Stimulated activated CD4-positive, alpha-beta T cell treated with anti-CD3 and anti-CD28 coated beads, Interleukin-12 subunit alpha, Interleukin-12 subunit beta, amount 100 ng/mL, for 48 hours (primary cell): ENCODE measurements at places on chromosomes 6 and 20.

- no peak for DNase-seq
Observed at GRCh38 chr6:129575378-129576118, 134.4 kb downstream of the ARHGAP18 start.

DNA sequence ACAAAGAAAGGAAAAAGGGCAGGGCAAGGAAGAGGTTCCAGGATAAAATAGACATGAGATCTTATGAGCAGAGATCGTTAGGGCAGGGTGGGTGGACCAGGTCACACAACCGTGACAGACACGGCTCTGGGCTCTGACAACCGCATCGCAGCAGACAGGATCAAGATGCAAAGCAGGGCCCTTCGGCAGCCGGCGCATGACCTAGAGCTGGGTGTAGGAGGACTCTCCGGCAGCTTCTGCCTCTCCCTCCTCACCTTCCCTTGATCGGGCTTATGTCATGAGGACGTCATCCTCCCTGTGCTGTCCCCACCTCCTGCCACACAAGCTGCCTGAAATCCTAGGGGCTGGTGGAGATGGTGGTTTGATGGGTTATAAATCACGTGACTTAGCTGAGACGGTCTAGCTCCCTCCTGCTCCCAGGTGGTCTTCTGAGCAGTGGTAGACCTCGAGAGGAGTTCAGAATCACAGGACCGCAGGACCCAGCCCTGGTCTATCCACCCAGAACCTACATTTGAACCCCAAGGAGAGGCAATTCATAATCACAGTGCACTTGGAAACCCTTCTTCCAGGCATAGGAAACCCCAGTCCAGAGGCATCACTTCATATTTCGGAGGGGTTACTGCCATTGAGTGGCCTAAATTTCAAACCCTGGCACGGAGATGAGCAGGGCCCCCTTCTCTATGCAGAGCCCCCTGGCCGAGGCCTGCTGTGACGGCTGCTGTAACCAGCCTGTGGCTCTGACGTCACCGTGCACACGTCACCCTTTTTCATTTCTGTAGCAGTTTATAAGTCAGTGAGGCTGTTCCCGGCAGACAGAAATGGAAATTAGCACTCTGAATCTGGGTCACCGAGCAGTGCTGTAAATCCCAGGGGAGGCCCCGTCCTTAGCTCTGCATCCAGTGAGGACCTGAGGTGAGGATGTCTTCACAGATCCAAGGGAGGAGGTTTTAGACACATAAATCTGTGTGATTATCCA, 8.7 kb upstream of the CCR6 start:
- DNase-seq = peak; percentile 38

- DNase-seq = no peak
Observed at GRCh38 chr6:134508862-134509498, 191.1 kb upstream of the SGK1 start.

DNA sequence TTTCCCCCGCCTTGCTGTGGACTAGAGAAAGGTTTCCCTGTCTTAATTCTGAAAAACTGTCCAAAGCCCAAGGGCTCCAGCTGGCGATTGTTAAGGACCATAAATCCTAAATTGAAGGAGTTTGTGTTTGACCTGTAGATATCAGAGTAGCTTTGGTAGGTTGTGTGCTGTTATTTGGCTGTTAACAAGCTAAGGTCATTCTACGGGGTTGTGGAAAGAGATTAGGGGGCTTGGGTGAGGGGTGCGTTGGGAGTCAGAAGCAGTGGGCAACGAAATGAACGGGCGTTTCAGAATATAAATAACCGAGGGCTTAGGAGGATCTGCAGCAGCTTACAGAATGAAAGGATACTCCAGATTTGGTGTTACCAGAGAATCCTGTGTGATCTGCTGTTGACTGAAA, 32.6 kb upstream of the BTN3A2 start:
- no peak for DNase-seq

- no peak for DNase-seq
Observed at GRCh38 chr20:60206259-60206658, 248.0 kb downstream of the CDH26 start.

DNA sequence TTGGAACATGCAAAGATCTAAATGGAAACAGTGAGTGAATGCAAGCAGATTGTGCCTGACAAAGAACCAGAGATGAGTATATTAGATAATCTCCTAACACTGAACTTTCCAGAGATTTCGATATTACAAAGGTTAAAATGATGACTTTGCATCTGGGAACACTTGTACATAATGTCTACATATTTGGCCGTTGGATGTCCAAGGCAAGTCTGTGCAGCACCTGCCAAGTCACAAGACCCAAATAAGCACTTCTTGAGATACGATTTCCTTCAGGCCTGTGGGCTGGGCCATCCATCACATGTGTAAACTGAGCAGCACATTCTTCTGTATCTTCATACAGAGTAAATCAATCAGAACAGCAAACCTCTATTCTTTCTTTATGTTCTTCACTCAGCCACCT, 32.5 kb upstream of the SMLR1 start:
- DNase-seq = no peak

DNA sequence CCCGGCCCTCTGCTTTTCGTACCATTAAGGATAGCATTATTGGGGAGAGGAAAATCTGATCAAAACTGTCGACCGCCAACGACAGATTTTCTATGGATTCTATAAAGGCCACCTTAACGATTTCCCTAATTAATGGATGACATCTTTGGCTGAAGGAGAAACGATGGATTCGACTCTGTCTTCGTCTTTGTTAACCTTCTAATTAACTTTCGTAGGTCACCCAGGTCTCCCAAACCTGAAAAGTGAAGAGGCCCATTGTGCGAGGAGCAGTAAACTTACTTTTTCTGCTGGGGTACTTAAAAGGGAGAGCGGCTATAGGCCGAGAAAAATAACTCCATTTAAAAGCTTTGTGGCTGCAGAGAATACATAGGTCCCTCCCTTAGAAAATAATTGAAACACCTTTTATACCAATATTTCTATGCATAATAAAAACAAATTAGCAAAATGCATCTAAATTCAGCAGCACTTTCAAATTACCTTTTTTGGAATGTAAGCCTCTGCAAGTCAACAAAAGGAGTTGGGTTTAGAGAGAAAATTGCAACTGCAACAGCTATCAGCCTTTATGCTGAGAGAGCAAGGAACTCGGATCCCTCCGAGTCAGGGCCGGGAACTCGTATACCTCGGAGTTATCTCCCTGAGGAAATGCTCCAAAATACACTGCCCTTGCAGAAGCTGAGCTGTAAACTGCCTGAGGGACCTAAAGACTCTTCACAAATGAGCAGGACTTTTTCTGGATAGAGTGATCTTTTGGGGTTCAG, 31.4 kb upstream of the NR2E1 start:
- no peak for DNase-seq
